ENCODE measurements at places on chromosomes 6 and 20.

- no peak for DNase-seq
Observed at GRCh38 chr6:168130697-168131371, 51.8 kb upstream of the FRMD1 start.

GRCh38 chr6:150201285-150201684 is 58.4 kb downstream of the PPP1R14C start:
- DNase-seq, result no peak

DNA sequence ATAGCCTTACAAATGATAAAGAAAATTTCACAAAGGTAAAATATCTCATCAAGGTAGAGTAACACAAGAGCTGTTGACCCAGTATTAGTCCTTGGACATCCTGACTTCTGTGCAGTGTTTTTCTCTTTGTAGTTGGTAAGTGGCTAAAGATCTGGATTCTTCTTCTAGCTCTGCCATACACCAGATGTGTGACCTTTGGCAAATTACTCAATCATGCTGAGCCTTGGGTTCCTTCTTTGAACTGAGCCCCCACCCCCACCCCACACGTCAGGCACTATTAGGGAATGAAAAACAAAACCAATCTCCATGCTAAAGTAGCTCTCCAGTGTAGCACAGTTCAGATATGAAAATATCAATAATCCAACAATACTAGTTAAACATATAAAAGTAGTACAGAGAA is 15.1 kb upstream of the TRIM39 start:
- DNase-seq, result no peak

GRCh38 chr6:144310765-144311164 is 25.6 kb downstream of the UTRN start:
- no peak for DNase-seq

DNA sequence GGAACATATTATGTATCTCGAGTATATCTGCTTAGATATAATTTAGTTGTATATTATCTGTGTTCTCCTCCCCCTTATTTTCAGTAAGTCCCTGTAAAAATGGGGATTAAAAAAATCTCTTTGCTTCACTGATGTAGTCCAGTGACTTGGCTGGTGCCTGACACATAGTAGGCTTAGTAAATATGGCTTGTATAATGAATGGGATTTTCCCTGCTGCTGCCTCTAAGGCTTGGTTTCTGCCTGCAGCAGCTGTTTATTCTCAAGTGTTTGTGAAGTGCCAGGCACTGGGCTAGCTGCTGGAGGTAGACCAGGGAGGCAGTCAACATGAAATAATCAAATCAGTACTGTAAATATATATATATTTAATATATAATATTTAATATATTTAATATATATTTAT is 1.6 kb upstream of the ZFP64 start:
- DNase-seq, result no peak

GRCh38 chr20:37534401-37535157 is 6.9 kb upstream of the BLCAP start:
- DNase-seq, result peak; percentile 81

DNA sequence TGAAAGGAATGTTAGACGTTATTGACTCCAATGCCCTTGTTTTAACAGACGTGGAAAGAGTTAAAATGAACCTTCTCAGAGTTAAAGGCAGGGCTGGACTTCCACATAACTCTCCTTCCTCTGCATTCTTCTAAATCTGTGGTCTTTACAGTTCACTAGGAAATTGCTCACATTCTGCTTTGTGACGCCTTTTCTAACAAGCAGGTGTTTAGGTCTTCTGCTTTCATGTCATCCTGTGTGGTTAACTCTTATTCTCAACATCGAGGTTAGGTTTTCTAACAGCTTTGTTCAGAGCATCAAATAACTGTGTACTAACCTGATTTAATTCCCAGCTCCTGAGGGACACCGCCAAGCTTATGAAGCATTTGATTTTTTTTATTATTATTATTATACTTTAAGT is 81.3 kb upstream of the NT5E start:
- no peak for DNase-seq

GRCh38 chr6:111823831-111824607 is 49.2 kb downstream of the FYN start:
- no peak for DNase-seq

DNA sequence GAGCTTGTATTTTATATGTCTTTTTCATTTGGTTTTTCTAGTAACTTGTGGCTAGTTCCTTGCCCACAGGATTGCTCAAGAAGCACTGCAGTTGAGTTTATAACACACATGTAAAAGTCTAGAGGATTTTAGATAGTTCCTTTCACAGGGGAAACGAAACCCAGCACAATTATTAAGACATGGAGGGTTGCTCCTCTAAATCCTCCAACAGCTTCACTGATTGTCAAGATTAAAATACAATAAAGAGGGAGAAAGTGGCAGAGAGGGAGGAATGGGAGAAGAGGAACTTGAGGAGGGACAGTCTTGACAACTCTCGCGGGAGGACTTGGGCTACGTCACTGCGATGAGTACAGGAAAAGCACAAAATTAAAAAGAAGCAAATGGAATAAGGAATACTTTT is 9.7 kb upstream of the TBC1D7 start:
- no peak for DNase-seq

DNA sequence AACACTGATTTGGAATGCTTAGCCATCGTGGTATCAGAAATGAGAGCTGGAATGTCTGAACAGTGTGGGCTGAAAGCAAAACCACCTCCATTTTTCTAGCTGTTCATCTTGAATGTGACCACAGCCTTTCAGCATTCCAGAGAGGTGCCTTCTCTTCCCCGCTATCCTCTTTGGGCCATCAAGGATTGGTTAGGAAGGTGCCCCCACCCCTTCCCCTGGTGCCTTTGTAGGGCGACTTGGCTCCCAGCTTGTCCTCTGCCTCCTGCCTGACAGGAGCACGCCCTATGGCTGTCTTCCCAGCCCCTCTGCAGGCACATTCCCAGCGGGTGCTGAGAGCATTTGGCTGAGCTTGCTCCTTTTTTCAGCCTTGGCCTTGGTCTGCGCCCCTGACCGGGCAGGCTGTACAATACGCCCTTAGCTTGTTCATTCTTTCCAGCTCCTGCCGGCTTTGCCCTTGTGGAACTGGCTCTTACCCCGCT is 97.5 kb downstream of the ARMC2 start:
- DNase-seq, result peak; percentile 67

DNA sequence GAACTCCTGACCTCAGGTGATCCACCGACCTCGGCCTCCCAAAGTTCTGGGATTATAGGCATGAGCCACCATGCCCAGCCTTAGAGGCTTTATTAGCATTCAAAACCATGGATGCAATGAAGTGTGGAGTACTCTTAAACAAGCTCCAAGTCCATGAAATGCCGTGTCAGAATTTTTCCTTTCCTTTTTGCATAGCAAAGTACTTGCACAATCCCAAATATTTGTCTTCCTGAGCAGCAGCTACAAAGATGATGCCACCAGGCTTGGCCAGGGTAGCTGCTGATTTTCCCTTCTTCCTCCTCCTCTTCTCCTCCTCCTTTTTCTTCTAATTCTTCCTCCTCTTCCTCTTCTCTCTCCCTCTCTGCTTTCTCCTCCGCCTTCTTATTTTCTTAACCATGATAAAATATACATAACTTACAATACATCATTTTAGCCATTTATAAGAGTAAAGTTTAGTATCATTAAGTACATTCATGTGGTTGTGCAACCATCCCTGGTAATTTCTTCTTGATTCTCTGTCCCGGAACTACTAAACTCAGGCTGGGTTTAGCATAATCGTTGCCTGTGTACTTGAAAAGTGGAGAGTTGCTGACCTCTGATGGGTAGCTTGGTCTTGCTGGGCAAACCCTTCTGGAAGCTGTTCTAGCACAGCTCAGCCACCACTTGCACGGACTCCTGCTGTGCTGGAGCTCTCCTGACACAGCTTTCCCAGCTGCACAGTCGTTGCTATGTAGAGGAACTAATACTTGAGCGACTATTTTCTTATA is 20.3 kb downstream of the MUCL3 start:
- no peak for DNase-seq

DNA sequence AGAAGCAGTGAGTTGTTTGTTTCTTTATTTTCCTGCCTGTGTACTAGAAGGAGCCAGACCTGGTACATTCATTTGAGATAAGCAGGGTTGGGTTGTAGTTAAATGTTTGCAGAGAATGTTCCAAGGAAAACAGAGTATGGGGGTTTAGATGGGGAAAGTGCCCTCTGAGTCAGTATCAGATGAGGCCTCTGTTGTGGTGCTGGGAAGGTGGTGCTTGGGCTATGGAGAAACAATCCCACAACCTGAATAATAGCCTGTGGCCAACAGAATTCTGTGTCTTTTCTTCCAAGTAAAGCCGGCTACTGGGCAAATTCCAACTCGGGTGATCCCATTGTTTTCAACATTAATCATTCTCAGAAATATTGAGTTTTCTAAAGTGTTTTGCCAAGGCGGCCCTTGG is 109.3 kb downstream of the RNF144B start:
- DNase-seq, result no peak

GRCh38 chr6:48318670-48319069 is 207.7 kb upstream of the PTCHD4 start:
- no peak for DNase-seq

GRCh38 chr6:150336708-150337107 is 32.1 kb upstream of the IYD start:
- no peak for DNase-seq

DNA sequence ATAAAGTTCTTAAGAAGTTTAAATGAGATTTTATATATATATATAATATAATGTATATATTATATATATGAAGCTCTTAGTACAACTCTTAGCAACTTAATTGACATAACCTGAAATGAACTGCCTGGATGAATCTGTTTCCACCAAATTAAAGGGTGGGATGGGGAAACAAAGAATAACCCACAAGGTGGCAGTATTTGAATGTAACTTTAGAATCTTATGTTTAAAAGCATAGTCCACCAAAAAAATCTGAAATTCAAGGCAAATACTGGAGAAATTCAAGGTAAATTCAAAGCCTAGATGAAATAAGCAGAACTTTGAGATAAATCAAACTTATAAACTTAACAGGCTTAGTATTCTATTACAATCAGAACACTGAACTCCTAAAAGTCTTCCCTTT is 4.4 kb upstream of the IBTK start:
- no peak for DNase-seq

- no peak for DNase-seq
Observed at GRCh38 chr6:34241351-34242215, 4.9 kb downstream of the HMGA1 start.

DNA sequence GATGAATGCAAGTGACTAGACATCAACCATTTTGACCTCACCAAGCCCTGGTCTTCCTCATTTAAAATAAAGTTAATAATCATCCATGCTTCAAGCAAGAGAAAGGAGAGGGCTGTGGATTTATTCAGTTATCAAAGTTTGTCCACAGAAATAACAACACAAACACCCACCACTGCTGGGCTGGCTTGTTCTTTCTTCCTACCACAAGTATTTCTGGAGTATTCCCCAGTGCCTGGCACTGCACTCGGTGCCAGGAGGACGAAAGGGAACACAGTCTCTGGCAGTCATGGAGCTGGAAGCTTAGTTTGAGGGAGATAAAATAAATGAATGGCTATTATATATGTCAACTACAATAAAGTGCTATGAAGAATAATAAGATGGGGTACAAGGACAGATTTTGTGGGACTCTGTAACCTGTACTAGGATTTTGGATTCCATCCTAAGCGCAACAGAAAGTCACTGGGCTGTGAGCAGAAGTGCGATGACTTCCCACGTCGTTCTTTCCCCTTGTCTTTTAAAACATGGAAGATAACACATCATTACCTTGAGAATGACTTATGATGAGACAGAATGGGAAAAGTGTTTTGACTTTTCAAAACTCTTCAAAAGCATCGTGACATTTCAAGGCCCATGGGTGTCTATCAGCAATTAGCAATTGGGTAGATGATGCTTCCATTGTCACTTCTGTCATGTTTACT is 74.5 kb upstream of the TRAF3IP2 start:
- no peak for DNase-seq

GRCh38 chr6:53532061-53532797 is 12.7 kb downstream of the GCLC start:
- no peak for DNase-seq

DNA sequence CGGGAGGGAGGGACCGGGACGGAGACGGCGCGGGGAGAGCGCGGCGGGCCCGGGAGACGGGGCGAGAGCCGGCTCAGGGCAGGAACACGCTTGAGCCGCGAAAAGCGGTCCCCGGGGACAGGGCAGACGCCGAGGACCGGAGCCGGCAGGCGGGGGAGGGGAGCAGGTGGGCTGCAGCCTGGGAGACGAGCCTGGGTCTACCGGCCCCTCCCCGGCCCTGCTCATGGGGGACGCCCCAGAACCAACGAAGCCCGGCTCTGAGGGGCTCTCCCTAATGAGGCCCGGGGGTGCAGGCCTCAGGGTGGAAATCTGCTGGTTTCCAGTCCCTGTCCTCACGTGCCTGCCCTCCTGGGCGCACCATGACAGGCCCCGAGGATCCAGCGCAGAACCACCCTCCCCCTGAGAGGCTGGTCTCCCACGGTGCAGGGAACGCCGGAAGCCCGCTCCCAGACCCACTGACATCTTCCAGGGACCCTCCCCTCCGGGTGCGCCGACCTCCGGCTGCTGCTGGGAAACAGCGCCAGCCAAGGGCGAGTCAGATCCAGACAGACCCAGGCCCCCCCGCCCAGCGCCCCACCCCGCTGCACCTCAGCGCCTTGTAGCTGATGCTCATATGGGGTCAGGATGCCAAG is 571 bp upstream of the EEF1A2 start:
- no peak for DNase-seq

GRCh38 chr20:63255931-63256704 is 1.9 kb upstream of the NKAIN4 start:
- DNase-seq, result no peak

DNA sequence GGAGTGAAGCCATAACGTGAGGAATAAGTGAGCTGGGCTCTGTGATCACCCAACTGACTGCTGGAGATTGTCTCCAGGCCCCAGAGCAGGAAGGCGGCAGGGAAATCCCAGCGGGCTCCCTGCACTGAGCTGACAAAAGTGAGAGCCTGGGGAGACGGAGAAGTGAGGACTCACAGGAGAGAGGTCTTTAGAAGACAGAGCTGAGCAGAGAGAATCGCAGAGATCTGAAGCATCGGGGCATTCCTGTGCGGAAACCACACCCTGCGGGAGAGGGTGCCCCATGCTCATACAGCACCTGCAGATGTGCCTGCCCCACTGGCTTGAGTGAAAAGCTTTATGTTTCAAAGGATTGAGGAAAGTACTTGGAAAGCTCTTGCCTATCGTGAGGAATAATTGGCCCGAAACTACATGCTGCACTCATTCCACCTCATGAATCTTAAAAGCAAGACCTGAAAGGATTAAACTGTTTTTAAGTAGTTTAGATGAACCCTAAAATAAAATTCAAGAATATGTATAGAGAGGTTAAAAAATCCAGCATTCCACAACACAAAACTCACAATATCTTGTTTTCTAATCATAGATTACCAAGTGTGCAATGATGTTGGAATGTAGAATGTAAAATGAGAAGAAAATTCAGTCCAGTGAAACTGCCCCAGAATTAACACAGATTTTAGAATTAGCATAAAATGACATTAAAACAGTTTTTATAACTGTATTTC is 17.7 kb upstream of the THBS2 start:
- DNase-seq, result no peak

DNA sequence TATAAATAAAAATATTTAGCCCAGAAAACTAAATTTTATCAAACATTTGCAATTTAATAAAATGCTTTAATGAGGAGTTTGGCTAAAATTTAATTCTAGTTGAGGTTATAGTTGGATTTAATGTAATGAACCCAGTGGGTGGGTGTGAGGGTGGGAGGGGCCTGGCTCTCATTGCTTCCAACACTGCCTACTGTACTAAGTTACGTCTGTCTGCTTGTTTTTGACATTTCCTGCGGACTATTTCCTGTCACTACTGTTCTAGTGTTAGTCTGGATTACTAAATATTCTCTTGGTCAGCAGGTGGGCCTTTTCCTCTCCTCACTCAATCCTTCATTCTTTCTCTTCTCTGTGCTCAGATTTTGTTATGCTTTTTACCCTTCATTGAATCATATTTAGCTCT is 82.5 kb upstream of the MAP3K7 start:
- no peak for DNase-seq

GRCh38 chr6:123925842-123926399 is 122.3 kb downstream of the NKAIN2 start:
- DNase-seq, result no peak

Measured in hindlimb muscle (tissue), 1 donor.